ENCODE measurements at places on chromosomes 13 and 19.

- no peak for DNase-seq
Observed at GRCh38 chr13:82356667-82357410, 1525.4 kb downstream of the SLITRK1 start.

DNA sequence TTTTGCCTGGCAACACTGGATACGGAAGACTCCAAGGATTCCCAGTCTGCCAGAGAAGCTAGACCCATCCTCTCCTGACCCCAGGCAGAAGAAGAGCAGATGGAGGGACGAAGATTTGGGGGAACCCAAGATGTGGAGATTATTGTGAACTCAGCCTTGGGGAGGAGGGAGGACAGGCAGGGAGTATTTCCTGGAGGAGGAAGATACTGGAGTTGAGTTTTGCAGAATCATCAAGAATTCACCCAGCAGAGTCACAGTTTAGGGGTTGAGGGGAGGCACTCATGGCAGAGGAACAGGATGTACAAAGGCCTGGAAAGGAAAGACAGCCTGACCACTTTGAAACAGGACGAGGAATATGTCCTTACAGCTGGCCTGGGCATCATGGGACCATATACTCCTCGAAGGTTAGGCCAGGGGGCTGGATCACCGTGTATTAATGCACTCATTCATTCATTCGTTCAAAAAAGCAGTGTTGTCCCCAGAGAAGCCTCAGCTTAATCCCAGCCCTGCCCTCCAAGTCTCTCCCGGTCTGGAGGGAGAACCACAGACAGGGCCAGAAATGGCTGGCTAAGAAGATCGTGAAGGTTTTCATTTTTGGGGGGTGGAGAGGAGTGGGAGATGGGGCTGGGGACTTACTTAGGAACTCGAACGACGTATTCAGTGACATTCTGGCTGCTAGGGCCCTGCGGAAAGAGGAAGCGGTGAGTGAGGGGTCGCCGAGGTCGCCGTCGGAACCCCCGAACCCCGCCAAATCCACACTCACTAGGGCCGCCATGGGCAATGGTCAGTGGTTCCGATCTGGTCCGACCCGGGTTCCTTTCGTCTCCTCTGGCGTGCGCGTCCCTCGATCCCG, 517 bp downstream of the GTF2F1 start:
- no peak for DNase-seq

DNA sequence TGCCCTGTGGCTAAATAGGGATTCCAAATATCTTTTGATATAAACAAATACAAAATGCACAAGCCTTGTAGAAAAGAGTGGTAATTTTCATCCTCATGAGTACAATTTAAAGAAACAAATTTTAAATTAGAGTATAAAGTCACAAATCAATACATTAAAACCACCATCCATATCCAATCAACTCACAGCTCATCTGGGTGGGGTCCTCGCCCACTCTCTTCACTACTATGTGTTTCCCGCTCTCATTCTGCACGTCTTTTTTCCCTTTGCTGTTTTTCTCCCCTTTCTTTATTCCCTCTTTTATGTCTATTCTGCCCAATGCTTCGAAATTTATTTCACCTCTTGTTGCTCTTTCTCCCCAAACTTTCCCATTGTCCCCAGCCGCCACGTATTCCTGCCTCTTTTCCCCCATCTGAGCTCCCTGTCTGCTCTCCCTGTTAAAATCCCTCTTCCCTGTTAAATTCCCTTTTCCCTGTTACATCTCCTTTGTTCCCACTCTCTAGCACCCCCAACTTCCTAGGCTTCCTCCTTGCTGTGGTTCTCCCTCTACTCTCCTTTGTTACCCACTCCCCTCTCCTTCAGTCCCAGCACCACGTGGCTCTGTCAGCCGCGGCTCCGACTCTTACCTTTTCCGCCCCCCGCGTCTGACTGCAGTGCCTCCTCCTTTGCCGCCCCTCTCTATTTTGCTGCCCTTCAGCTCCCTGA, 1.3 kb downstream of the ZNF616 start:
- DNase-seq, result peak; percentile 24

DNA sequence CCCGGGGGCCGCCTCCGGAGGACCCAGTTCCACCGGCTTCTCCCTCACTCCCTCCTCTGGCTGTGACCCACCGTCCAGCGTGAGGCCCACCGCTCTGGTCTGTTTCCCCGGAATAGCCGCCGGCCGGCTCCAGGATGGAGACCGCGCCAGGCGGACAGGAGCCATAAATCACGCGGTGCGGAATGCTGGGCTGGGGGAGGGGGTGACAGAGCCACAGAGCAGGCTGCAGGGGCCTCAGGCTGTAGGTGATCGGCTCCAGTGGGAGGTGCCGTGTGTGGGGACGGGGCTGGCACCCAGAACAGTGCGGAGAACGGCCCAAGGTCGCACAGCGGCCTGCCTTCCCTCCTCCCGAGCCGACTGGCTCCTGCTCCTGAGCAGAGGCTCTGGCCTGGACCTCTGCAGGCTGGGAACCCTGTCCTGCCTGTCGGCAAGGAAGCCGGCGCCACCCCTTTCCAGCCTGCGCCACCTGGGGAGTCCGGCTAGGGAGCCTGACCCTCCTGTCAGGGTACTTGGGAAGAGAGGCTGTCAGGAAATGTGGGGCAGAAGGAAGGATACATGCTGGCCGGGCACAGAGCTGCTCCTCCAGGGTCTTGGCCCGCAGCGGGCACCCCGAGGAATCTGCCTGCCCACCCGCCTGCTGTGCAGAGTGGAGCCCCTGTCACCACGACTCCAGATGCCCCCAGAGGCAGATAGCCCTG, 8.3 kb downstream of the PIAS4 start:
- DNase-seq, result peak; percentile 67

DNA sequence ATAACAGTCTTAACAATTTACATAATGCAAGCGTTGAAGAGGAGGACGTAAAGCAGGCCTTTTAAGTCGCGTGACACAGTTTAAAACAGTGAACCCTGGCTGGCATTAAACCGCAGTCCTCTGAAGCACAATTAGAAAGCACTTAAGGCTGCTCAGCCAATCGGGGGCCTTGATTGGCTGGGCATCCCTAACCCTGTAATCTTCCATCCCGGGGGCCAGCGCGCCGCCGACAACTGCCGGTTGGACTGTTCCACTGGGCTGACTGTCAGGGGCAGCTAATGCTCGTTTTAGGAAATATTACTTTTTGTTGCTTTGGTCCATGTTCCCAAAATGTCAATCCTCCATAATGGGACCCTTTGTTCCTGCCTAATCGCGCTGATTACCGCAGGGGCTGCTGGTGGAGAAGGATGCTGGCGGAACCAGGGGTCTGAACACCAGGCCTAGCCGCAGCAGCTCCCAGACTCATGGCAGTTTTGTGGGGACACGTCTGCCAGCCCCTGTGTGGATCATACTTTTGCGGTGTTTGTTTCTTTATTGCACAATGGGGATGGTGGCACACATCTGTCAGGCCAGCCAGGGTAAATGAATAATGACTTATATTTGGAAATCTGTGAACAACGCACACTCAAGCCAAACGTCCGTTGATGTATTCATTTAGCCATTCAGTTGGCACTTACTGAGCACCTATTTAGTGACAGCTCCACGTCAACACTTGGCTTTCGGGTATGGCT, 127.1 kb upstream of the SPACA7 start:
- DNase-seq, result no peak

DNA sequence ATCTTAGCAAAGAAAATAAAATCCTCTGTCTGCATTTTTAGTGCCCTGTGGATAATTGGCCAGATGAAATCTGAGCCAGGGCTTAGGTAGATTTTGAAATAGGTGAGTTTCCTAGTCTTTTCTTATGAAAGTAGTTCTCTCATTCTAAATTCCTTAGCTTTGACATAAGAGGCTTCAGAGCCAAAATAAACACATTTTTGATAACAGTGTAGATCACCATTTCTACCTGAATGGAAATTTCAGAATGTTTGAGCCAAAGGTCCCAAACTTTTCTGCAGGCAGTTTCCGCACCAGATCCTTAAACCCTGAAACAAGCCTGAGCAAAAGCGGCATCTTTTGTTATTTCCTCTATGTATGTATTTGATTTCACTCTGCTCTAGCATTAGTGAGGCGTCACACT, 551.2 kb downstream of the EFNB2 start:
- DNase-seq, result no peak

- DNase-seq, result no peak
Observed at GRCh38 chr13:41458187-41458760, 924 bp downstream of the RGCC start.

GRCh38 chr13:50519866-50520265, 323.6 kb downstream of the DLEU7 start:
- no peak for DNase-seq

GRCh38 chr13:41588899-41589298, 131.5 kb downstream of the RGCC start:
- no peak for DNase-seq

DNA sequence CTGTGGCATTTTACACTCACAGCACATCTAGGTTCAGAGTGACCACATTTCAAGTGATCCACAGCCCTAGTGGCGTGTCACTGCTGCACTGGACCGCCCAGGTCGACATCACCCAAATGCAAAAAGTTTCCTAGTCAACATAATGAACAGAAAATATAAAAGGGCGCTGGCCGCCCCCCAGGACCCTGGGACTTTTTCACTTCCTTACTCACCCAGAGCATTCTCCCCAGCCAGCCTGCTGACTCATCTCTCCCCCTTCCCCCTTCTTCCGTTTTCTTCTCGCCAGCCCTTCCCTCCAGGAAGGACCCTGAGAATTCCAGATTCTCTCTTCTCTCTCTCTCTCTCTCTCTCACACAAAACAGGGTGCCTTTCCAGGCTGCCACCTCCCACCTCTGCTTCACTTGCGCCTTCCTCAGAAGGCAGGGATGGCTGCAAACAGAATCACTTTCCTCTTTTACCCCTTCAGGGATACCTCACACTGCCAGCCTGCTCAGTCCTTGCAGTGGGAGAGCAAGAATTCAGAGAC, 21.0 kb upstream of the GRWD1 start:
- DNase-seq, result no peak

DNA sequence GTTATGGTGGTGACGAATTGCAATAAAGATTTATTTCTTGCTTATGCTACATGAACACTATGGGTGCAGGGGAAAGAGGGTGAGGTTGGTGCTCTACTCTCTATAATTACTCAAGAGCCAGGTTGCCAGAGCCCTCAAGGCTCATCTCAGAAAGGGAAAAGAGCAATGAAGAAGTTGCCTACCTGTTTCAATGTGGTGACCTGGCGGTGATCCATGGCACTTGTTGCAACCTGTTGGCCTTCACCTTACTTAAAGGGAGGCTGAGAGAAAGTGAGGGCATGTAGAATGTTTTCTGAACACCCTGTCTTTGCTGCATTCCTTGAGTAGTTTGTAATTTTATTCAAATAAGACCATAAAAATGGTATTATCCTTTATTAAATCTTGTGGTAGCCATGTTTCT, 394.4 kb downstream of the GPC6 start:
- DNase-seq, result no peak

GRCh38 chr13:97000295-97000925, 6.1 kb upstream of the OXGR1 start:
- no peak for DNase-seq

GRCh38 chr13:100403675-100404074, 184.9 kb downstream of the GGACT start:
- DNase-seq, result no peak

DNA sequence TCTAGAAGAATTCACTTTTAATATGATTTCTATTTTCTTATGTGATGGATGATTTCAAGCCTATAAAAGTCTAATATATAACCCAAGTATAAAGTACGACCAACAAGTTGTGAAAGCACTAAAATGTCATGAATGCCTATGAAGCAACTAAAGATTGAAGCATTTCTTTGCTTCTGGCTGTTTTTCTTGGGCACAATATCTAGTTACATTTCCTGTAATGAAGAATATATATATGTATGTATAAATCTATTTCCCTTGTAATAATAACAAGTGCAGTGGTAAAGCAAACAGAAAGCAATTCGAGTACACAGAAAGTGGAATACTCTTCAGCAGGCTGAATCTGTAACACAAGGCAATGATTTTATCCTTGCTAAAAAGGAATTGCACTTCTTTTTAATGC, 5.4 kb downstream of the PCDH20 start:
- no peak for DNase-seq

DNA sequence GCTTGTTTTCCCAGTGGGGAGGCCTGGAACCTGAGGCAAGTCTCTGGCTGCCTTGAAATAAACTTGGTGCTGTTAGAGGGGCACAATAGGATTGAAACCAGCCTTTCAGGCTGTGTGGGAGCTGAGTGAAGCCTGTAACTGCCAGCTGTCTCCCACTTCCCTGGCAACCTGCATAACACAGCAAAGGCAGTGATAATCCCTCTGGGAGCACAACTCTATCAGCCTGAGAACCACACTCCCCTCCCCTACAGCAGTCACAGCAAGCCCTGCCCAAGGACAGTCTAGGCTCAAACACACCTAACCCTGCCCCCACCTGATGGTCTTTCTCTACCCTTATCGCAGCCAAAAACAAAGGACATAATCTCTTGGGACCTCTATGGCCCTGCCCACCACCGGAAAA, 683.8 kb upstream of the ATXN8OS start:
- no peak for DNase-seq

DNA sequence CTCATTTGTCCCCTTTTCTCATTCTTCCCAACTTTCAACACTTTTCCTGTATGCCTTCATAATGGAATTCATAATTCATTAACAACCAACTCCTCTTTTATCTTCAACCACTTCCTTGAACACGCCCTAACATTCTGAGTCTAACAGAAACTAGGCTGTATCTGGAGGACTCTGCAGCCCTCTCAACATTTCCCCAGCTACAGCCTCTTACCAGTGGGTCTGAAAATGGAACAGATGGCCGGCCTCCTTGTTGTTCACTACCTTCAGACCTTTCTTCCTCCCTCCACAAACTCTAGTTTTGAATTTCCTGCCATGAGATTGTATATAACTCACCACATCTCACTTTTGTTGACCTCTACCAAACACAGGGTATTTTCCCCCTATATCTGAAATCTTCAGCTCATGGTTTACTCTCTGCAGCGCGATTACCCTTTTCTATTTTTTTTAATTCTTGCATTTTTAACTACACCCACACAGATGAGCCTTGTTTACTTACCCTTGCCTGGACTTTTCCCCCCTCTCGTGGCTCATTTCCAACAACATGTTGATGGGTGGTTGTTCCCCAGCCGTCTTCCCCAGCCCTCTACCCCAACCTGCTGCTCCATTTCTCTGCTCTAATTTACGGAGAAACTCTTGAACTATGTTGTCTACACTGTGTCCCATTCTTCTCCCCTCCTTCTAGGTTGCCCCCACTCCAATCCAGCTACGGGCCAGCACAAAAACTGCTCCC, 846 bp downstream of the ZNF790 start:
- DNase-seq, result no peak

DNA sequence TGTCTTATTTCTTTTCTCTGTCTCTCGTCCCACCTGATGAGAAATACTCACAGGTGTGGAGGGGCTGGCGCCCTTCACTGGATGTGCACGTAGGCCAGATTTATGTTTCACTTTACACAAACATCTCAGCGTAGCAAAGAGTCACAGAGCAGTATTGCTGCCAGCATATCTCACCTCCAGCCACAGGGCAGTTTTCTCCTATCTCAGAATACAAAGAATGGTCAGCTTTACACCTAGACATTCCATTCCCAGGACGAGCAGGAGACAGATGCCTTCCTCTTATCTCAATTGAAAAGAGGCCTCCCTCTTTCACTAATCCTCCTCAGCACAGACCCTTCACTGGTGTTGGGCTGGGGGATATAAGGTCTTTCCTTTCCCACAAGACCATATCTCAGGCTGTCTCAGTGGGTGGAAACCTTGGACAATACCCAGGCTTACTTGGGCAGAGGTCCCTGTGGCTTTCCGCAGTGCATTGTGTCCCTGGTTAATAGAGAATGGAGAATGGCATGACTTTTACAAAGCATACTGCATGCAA, 7.2 kb upstream of the ZNF611 start:
- no peak for DNase-seq

Data from ovary (tissue), 10 donors.